ENCODE measurements at places on chromosomes 2 and 18.

DNA sequence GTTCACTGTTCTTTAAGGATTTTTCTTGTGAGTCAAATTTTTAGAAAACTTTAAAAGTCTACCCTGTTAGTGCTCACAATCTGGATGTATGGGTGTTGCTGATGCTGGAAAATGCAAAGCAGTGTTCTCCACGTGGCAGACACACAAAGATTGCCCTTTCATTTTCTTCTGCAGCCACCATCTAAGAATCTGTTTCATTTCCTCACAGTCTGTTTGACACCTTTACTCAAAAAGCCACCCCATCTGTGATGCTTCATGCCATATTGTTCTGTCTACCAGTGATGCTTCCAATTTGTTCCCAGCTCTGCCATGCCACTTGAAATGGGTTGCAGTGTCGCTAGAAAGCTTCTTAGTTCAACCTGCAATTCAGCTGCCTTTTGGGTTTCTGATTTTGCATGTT is 464.2 kb upstream of the UBE2E3 start:
- no peak for DNase-seq

DNA sequence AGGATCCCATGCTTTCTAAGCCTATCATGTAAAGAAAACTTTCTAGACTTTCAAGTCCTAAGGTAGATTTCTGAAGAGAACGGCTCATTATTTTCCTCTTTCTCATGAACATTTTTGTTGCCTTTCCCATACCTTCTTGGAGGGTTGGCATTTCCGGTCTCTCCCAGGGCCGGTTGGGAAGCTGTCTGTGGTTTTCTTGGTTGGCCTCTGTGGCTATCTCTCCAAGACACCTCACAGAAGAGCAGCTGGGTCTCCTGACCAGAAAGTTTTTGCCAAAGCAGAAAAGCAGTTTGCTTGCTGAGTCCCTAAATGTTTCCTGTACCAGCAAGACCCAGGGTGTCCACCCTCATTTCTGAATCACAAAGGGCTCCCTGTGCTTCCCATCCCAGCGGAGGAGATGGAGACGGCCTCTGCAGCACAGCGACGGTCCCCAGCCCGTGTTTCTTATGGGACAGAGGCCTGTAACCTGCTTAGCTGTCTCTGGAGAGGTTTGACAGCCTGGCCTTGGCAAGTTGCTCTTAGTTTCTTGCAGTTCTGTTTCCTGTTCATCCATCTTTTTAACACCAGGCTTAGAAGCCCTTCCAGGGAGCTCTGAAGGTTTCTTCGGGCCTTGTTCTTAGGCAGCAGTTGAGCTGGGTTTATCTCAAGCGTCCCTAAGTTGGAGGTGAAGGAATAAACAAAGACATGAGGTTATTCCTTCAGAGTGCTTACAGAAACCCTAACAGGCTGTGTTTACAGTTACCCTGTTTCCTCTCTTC is 39.8 kb downstream of the GREB1 start:
- DNase-seq = no peak

DNA sequence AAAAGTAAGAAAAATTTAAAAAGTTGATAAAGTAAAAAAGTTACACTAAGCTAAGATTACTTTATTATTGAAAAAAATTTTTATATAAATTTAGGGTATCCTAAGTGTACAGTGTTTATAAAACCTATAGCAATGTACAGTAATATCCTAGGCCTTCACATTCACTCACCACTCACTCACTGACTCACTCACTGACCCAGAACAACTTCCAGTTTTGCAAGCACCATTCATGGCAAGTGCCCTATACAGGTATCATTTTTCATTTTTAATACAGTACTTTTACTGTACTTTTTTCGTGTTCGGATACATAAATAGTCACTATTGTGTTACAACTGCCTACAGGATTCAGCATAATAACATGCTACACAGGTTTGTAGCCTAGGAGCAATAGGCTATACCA is 8.9 kb upstream of the THUMPD2 start:
- no peak for DNase-seq

GRCh38 chr2:45300026-45300750 is 290.9 kb upstream of the SIX2 start:
- no peak for DNase-seq

GRCh38 chr2:33313039-33313438 is 163.4 kb upstream of the RASGRP3 start:
- DNase-seq = no peak

DNA sequence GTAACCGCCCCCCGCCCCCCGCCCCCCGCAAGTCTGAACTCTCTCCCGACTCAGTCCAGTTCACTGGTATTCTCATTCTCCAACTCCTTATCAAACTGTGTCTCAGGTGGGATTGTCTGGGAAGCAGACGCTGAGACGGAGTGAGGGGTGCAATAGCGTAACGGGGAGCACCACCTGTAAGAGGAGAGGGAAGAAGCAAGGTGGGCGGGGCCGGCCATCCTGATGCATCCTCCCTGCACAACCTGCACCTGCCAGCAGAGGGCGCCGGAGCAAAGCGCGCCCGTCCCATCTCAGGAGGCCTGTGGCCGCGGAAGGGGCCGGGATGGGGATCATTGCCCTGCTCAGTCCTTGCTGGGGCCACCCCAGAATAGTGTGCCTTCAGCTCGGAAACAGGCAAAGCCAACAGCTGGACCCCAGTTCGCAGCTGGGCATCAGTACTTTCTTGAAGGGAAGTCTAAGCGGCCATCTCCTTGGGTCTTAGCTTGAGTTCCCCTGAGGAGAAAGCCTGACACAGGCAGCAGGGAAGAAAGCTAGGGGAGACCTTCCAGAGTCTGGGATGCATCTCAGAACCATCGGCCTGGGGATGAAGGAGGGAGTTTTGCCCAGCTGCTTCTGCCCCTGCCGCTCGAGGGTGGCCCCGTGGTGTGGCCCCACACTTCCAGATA is 208.0 kb downstream of the TFCP2L1 start:
- peak; percentile 28 for DNase-seq
